ENCODE measurements at places on chromosomes 2 and 18.
A peak's percentile ranks its signal among the peaks of the same experiment; 100 is the strongest.

DNA sequence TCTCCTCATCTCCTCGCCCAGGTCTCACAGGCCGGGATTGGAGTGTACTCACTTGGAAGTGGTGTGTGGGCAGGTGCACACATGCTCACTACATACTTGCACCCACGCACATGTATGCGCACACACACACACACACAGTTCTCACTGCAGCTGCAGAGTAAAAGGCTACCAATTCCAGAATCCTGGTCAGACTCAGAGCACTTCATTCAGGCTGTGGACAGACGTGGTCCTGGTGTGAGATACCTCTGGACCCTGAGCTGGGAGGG is 19.4 kb downstream of the CELF4 start:
- no peak for DNase-seq

GRCh38 chr2:73293534-73294171 is at the start of gene EGR4:
Gene EGR4 (minus strand): TSS chr2:73293548. CDS start chr2:73293317, 231 bp downstream.
- peak; percentile 79 for DNase-seq

- no peak for DNase-seq
Measured at GRCh38 chr2:68776124-68776523, 41.5 kb downstream of the ARHGAP25 start.

DNA sequence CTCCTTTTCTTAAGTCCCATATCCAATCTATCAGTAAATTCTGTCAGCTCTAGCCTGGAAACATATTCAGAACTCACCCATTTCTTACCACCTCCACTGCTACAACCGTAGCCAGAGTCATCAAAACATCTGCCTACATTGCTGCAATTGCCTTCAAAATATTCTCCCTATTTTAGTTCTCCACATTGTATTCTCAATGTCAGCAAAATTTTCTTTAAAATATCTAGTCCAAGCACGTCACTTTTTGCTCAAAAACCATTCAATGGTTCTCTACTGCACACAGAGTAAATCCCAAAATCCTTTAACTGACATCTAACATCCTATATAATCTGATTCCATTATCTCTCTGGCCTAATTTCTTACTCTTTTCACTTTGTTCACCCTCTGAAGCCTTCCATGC is 68.5 kb upstream of the ERBB4 start:
- no peak for DNase-seq

- DNase-seq = no peak
Measured at GRCh38 chr18:3690764-3691066, 240.7 kb downstream of the TGIF1 start.

GRCh38 chr2:2672249-2672648 is 341.2 kb upstream of the MYT1L start:
- DNase-seq = no peak

GRCh38 chr18:51279367-51279984 is 82.0 kb upstream of the MEX3C start:
- no peak for DNase-seq

All from stimulated activated CD8-positive, alpha-beta memory T cell treated with anti-CD3 and anti-CD28 coated beads, Interleukin-4, amount 100 ng/mL, for 4 hours (primary cell).